ENCODE measurements at places on chromosomes 6 and 20.
A peak's percentile ranks its signal among the peaks of the same experiment; 100 is the strongest.

GRCh38 chr20:62793757-62794006 is 2.6 kb upstream of the MRGBP start:
- no peak for DNase-seq

GRCh38 chr6:76840041-76840745 is 623.1 kb downstream of the HTR1B start:
- no peak for DNase-seq

DNA sequence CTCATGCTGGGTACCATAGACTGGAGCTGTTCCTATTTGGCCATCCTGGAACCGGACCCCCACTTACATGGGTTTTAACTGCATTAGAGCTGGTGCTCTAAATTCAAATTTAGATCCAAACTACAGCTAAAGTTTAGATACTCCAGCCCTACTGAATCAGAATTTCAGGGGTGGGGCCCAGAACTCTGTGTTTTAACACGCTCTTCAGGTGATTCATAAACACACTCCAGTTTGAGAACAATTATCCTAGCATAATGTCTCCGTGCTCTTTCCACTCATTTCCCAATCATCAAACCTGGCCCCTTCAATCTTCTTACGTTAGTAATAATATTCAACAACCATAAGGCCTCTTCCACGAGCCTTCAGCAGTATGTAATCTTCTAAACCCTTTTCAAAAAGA is 15.3 kb downstream of the TRPC4AP start:
- no peak for DNase-seq

DNA sequence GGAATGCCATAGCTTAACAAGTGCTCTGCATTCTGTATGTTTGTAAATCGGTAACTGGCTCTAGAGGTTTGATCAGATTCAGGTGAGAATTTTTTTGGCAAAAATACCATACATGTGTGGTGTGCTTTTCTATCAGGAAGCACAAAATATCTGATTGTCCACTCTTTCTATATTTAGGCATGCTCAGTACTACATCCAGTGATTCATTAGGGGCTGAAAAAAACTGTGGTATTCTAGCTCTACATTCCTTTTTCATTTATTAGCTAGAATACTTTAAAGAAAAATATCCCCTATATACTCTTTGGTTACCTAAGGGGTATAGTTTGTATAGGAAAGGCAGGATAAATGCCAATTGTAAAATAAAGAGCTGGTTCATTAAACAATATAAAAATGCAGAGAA is 10.6 kb upstream of the ELOVL2 start:
- no peak for DNase-seq

- no peak for DNase-seq
These were observed 22.5 kb downstream of the JARID2 start for GRCh38 chr6:15268137-15268908.

DNA sequence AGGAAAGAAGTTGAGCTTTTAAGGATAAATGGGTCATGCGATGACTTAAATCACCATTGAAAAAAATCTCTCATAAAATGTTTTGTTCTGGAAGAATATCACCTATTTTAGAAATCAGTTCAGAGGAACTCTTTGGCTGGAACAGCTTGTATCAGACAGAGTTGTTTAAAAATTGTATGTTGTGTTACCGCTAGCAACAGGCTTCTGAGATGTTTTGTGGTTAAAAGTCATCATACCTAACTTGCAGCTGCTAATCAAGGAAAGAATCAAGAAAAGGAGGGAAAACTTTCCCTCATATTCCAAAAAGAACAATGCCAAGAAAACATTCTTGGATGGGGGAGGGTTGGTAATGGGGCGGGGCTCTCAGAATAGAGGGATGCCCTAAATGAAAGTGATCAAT is 220.7 kb upstream of the CITED2 start:
- DNase-seq = no peak

DNA sequence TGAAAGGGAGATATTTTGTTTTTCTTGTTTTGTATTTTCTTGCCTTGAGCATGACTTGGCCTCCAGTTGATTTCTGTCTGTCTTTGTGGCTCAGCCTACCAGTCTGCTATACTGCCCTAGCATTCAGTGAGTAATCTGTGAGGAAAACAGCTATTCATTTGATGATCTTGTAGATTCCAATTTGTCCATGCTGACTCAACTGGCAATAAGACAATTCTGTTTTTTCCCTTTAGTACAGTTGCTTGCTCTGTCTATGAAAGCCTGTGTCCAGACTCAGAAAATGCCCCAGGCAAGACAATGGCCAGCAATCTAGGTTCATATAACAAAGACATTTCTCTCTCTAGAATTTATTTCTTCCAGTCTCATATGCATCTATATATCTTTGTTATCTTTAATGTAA is 10.9 kb upstream of the SOX4 start:
- DNase-seq = no peak

DNA sequence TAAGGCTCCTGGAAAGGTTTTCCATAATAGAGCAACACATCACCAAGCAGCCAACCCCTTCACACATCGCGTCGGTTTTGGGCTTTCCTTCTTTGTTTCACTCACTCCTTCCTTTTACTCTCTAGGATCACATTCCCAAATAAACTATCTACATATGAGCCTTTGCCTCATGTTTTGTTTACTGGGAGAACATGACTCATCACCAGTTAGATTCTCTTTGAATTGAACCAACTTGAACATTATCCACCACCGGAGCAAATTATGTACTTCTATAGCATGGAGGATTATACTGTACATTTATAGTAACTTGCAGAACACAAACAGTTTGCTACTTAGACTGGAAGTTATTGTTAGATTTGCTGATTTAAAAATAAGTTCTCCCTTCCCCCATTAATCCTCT is 41.0 kb downstream of the SAMD5 start:
- no peak for DNase-seq

- no peak for DNase-seq
These were observed 27.3 kb downstream of the MAPK14 start for GRCh38 chr6:36054956-36055355.

- no peak for DNase-seq
These were observed 14.1 kb downstream of the MCHR2 start for GRCh38 chr6:99979953-99980352.

DNA sequence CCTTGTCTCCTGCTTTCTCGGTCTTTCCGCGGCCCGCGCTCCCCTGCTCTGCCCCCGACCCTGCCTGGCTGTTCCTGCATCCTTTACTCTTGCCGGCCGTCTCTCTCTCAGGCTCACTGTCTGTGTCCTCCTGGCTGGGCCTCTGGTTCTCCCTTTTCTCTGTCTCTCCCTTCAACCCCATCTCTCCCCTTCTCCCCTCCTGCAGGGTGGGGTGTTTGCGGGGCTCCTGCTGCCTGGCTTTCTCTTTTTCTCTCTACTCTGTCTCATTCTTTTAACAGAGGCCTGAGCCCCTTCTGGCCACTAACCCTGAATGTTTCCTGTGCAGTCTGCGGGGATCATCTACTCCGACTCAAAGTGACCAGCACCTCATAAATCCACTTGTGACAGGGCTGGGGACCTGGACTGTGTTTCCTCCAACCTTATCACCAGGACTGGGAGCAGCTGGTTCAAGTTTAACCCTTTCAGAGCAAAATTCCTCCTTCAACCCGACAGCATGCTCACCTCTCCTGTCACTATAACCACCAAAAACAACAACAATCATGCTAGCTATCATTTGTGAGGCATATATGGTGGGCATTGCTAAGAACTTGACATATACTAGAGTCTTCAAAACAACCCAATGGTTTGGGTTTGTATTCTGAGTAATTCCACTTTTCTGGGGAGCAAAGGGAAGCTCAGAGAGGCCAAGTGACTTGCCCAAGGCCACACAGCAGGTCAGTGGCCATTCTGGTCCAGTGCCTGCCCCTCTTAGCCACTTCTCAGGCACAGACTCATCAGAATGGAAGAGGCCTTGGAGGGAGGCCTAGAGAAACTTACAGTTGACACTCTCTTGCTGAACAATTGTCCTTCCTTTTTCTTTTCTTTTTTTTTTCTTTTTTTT is 811 bp upstream of the RSPO4 start:
- DNase-seq = no peak

- no peak for DNase-seq
These were observed at the start of gene HLA-DOA for GRCh38 chr6:33008944-33009861. TSS of gene HLA-DOA (minus strand) at chr6:33009591.

GRCh38 chr6:4355241-4355640 is 219.9 kb upstream of the ECI2 start:
- DNase-seq = no peak

DNA sequence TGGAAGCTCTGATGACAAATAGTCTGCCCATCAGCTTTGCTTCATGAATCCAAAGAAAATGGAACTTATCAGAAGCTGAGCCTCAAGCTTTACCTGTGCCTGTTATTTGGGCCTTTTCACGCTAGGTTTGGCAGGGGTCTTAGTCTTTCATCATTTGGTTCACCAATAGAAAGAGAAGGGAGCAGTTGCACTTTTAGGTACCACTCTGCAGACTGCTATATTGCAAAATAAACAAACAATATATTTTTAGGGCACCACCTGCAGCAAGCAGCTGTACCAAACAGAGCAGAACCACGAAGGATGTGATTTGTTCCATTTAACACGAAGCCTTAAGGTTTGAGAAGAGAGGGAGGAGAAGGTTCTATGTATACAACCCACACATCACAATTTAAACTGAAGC is 291.4 kb upstream of the RNF217 start:
- DNase-seq = no peak

DNA sequence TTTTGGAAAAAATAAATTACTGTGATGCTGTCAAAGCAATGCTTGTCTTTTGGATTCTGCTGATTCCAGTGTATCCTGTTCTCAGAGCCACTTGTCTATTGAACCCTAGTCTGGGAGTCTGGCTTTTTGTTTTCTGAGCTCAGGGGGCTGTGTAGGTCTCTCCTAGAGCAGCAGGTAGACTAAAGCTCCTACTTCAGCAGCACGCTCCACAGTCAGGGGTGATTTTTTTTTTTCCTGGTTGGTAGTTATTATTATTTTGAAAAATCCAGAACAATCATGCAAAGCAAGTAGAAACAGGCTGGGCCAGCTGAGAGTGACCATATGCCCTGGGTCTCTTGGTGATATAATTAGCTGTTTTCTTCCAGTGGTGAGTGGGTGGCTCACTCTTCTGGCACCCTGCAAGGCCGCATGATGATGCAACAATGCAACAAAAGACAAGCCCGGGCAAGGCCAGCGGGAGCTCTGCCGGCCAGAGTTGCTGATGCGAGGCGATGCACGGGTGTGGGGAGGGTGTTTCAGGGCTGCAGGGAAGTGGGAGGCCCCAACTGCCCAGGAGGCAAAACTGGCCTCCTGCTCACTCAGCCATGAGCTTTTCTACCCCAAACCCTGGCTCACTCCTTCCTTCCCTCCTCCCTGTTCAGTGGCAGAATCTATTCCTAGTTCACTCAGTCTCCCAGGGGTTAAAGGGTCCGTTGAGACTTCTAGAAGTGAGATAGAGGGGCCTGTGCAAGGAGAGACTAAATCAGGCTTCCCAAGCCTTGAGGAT is 11.5 kb upstream of the CDKN1A start:
- DNase-seq = peak; percentile 31

- no peak for DNase-seq
These were observed 1.4 kb downstream of the BMP6 start for GRCh38 chr6:7727086-7727945.

- DNase-seq = no peak
These were observed 86.7 kb downstream of the BMP6 start for GRCh38 chr6:7812623-7813022.

- no peak for DNase-seq
These were observed 166.6 kb upstream of the MARCKS start for GRCh38 chr6:113690281-113691259.

- DNase-seq = no peak
These were observed 90.5 kb downstream of the ELOVL5 start for GRCh38 chr6:53258076-53258773.

- DNase-seq = no peak
These were observed 4.3 kb upstream of the SLPI start for GRCh38 chr20:45258664-45259063.

GRCh38 chr20:20887593-20888265 is 175.3 kb upstream of the RALGAPA2 start:
- no peak for DNase-seq

- no peak for DNase-seq
These were observed 72.4 kb downstream of the ADGRG6 start for GRCh38 chr6:142374091-142374770.

DNA sequence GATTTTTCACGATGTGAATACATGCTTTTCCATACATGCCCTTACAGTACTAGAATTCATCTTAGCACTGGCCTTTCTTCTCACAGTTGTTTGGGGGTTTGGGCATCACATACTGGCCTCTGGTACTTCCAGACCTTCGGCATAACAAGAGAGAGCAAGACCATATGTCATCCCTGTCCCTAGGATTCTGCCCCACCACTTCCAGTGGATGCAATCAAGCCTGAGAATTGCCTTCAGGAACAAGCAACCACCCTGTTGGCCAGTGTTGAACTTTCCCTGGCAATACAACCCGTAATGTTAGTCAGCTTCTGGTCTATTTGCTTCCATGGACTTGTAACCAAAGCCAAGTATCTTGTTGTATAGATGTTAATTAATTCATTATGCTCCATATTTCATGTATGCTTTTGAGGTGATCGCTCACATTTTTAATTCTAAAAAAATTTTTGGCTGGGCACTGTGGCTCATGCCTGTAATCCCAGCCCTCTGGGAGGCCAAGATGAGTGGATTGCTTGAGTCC is 15.4 kb upstream of the SLPI start:
- DNase-seq = no peak

GRCh38 chr20:64051561-64052325 is 2.3 kb upstream of the SOX18 start:
- DNase-seq = no peak

GRCh38 chr6:130624046-130624445 is 203.2 kb upstream of the SMLR1 start:
- DNase-seq = no peak

Data from amygdala (tissue), 56 donors.